Activated CD4-positive, alpha-beta memory T cell treated with anti-CD3 and anti-CD28 coated beads, Interleukin-2, amount 10 ng/mL, durations not matched to agents 7 days and 5 days (primary cell): ENCODE measurements at places on chromosomes 3 and 15. TPM values are rescaled to one million over a fixed set of nuclear protein-coding genes. Genes with fewer than 3 reads are reported as not detected.

The KLF15 gene
- not detected for total RNA-seq

The LSMEM2 gene
- total RNA-seq = not detected

The ERC2 gene
- not detected for total RNA-seq

The NUSAP1 gene
- total RNA-seq = 243 TPM

DNA sequence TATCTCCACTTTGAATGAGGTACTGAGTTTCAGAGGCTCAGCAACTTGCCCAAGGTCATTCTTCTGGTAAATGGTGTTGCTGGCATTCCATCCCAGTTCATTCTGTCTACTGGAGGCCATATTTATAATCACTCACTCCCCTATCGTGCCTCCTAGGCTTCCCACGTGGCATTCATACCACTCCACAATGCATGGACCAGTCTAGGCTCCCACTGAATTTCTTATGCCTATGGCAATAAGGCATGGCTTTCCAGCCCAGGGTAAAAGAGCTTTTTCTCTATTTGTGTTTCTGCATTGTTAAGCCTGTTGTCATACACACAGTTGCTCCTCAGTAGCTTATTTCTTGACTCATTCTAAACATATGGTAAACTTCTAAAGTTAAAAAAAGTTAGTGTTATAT lies 19.9 kb downstream of the BBX start:
- H3K36me3 ChIP-seq = peaks cover 4% of the 10 kb centered on the region
- H3K4me1 ChIP-seq = no peaks in the 10 kb centered on the region
- no peak overlapping the region for H3K27ac ChIP-seq
- H3K27me3 ChIP-seq = no peaks in the 10 kb centered on the region

DNA sequence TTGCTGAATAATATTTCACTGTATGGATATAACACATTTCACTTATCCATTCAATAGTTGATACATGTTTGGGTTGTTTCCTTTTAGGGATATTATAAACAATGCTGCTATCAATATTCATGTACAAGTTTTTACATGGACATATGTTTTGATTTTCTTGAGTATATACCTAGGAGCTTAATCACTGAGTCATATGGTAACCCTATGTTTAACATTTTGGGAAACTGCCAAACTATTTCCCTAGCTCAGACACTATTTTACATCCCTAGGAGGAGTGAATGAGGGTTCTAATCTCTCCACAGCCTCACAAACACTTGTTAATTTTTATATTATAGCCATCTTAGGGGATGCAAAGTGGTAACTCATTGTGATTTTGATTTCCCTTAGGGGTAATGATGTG lies 66.0 kb downstream of the GPR156 start:
- no peak overlapping the region for H3K4me3 ChIP-seq
- H3K4me1 ChIP-seq = no peaks in the 10 kb centered on the region
- no peak overlapping the region for H3K27ac ChIP-seq

DNA sequence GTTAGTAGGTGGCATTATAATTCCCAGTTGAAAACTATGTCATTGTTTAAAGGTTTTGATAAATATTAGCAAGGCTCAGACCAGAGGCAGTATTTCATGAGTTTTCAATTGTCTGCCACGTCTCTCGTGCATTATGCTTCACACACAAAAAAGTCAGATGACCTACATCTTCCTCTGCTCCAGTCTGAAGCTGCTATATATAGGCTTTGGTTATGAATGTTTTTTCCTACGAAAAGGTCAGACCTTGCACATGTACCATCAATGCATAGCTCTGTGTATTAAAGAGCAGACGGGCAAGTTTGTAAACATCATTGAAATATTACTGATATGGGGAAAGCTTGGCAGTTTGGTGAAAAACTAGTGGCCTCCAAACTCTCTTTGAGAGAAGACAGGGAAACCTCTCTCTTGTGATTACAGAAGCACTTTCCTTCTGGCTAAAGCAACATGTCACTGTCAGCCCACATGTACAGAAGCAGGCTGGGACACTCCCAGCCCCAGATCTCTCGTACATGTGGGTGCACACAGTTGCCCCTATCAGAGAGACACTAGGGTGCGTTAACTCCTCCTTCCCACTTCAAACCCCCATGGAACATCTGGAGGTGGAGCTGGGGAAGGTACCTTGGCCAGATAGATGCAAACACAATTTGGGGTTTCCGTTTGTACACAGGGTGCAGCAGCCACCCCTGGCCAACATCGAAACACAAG lies 184.0 kb upstream of the BCL6 start:
- H3K27ac ChIP-seq = no peak overlapping the region
- no peak overlapping the region for H3K4me3 ChIP-seq
- no peak for DNase-seq
- H3K4me1 ChIP-seq = peaks cover 20% of the 10 kb centered on the region
- H3K36me3 ChIP-seq = peaks cover 15% of the 10 kb centered on the region
- peaks cover 33% of the 10 kb centered on the region for H3K27me3 ChIP-seq

DNA sequence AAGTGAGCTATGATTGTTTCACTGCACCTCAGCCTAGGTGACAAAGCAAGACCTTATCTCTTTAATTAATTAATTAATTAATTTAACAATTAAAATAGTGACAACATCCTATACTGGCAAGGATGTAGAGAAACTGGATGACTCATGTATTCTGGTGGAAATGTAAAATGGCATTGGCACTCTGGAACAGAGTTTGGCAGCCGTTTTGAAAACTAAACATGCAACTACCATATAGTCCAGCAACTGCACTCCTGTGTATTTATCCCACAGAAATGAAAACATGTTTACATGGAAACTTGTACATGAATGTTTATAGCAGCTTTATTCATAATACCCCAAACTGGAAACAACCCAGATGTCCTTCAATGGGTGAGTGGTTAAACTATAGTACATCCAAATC lies 56.6 kb downstream of the ANP32A start:
- no peaks in the 10 kb centered on the region for H3K36me3 ChIP-seq
- no peaks in the 10 kb centered on the region for H3K4me1 ChIP-seq
- peaks cover 32% of the 10 kb centered on the region for H3K27me3 ChIP-seq
- no peak for DNase-seq

- H3K27me3 ChIP-seq = peaks cover 3% of the 10 kb centered on the region
- no peak for DNase-seq
- no peaks in the 10 kb centered on the region for H3K36me3 ChIP-seq
- peaks cover 11% of the 10 kb centered on the region for H3K4me1 ChIP-seq
- no peak overlapping the region for H3K4me3 ChIP-seq
Observed at GRCh38 chr15:31277335-31278060, 49.1 kb upstream of the KLF13 start.

DNA sequence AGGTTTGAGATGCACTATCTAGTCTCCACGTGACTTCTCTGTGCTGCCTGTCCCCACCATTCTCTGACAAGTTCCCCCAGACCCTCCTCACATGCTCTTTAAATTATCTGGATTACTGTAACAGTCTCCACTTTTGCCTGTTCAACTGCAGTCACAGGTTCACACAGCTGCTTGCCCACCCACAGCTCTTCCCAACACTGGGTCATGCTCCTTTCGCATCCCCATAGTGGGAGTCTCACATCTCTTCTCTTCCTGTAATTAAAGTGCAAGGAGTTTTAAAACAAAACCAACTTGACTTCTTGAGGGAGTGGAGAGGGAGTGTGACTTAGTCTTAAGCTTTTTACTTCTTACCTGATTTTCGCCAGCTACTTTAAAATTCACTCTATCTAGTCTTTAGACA lies 178.8 kb downstream of the PLCL2 start:
- no peak overlapping the region for H3K4me3 ChIP-seq
- H3K4me1 ChIP-seq = peaks cover 2% of the 10 kb centered on the region
- H3K36me3 ChIP-seq = peaks cover 56% of the 10 kb centered on the region
- peak overlapping the region; percentile 58 for H3K27ac ChIP-seq
- H3K27me3 ChIP-seq = no peaks in the 10 kb centered on the region
- DNase-seq = no peak

GRCh38 chr15:43932907-43933306 lies 106.1 kb downstream of the WDR76 start:
- peaks cover 9% of the 10 kb centered on the region for H3K27me3 ChIP-seq
- no peak overlapping the region for H3K4me3 ChIP-seq
- no peak overlapping the region for H3K27ac ChIP-seq
- H3K4me1 ChIP-seq = no peaks in the 10 kb centered on the region
